Amniotic stem cell (primary cell): ENCODE measurements at places on chromosomes 6 and 20.

GRCh38 chr6:131182991-131183425 lies 47.7 kb downstream of the AKAP7 start:
- DNase-seq, result no peak

GRCh38 chr6:72621291-72622093 lies at the start of gene KCNQ5:
Gene KCNQ5, plus strand, starts transcription at chr6:72622064.
- no peak for DNase-seq

DNA sequence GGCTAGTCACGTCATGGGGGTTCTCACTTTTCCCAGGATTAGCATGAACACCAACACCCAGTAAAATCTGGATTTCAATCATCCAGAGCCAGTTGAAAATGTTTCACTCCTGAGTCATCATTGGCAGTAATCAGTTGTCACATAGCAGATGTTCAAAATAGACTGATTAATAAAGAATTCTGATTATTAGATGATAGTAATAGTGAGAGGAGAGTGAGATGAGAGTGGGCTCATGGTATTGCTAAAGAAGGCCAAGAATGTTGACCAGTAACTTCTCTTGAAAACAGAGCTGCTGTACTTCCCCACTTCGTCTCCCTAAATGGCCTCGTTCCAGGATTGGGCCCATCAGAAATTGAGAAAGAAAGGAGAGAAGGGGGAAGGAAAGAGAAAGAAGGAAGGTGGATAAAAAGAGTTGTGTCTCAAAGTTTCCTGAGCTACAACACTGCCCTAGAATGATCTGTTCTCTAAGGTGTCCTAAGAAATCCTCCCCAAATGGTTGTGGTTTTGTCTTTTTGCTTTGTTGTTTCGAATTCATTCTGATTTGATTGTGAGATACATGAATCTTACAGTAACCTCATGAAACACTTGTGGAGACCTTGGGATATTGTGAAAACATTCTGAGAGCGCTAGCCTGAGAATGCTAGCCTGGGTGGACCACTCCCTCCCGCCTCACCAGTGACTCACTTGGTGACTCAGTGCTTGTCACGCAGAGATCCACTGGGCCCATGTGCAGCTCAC lies 502.2 kb upstream of the JARID2 start:
- peak; percentile 92 for DNase-seq

- no peak for DNase-seq
Observed at GRCh38 chr6:13065581-13065980, 262.8 kb downstream of the TBC1D7 start.

DNA sequence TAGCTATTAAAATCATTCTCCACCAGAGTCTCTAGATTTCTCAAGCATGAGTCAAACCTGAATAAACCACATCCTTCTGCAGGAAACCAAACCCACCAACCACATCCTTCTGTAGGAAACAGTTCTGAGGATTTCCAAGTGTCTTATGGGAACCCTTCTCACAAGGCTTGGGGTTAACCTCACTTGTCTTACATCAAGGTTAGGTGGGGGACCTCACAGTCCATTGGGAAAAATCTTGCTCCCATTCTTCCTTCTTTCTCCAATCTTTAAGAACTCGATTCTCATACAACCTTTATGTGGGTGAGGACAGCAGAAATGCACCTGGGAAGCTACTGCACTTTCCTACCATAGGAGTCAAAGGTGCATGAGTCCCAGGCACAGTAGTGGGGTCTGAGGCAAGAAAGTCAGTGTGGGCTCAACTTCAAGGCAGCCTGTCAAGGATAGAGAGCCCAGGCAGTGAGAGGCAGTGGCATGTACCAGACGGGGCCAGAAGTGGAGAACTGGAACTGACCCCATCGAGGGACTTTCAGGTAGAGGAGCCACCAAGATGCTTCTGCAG lies 114.5 kb downstream of the SLC22A3 start:
- peak; percentile 26 for DNase-seq
